ENCODE measurements at places on chromosomes 2 and 18. TPM values are rescaled to one million over a fixed set of nuclear protein-coding genes. Genes with fewer than 3 reads are reported as not detected.

FAM161A gene
- total RNA-seq = 4.8 TPM

GALNT5 gene
- total RNA-seq = not detected

NUP35 gene
- 24.9 TPM for total RNA-seq

CYTIP gene
- 343 TPM for total RNA-seq

KLHL29 gene
- total RNA-seq = 0.09 TPM

SLC25A12 gene
- total RNA-seq = 28.9 TPM

NGEF gene
- total RNA-seq = not detected

CDH19 gene
- not detected for total RNA-seq

ATP6V1C2 gene
- not detected for total RNA-seq

ZFP36L2 gene
- 158 TPM for total RNA-seq

RIT2 gene
- not detected for total RNA-seq

ZSCAN30 gene
- total RNA-seq = 12.9 TPM

VIL1 gene
- 0.73 TPM for total RNA-seq

ASB18 gene
- total RNA-seq = not detected

CXCR2 gene
- total RNA-seq = 0.15 TPM

DLGAP1 gene
- total RNA-seq = not detected

GALNT13 gene
- not detected for total RNA-seq

CFAP221 gene
- not detected for total RNA-seq

MAL gene
- total RNA-seq = 178 TPM

FAM228A gene
- total RNA-seq = not detected

GNAL gene
- total RNA-seq = not detected
